ENCODE measurements at places on chromosomes 11 and 22.

DNA sequence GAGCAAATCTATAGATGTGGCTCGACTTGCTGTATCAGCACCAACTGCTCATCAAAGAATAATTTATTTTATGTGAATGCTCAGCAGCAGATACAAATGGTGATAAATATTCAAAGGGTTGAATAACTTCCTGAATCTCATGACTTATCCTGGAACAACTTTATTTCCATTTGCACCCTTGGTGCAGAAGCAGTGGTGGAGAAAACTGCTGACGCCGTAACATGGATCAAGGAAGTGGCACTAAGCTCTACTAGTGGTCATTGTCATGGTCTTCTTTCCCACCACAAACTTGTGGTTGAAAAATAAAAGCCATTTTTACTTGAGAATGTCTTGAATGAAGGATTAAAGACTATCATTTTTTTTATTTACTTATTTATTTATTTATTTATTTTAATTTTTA lies 14.6 kb downstream of the MARK2 start:
- DNase-seq: no peak

DNA sequence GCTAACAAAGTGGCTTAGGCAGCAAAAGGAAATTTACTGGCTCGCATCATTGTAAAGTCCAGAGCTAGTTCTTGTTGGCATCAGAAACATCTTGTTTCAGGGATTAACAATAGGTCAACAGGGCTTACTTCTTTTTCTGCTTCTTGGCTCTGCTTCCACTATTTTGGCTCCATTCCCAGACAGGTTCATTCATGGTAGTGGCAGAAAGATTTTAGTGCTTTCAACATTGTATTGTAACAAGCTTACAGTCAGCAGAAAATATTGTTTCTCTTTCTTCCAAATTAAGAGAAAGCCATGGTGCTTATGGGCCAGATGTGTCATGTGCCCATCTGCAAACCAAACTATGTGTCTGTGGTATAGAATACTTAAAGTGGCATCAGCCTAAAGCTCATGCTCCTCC lies 315.6 kb downstream of the RAB38 start:
- no peak for DNase-seq

DNA sequence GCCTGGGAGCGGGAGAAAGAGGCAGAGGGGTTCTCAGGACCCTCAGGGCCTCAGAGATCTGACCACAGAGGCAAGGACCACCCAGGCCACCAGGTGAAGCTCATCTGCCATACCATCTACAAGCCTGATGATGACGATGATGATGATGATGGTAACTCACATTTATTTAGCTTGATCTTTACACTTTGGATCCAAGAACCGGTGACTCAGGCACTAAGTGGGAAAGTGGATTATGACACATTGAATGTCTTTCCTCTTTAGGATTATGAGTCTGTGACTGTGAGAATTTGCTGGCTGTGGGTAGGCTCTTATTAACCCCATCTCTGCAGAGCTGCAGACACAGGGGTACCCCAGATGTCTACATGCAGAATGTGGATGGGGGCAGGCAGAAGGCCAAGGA lies 110.3 kb downstream of the DSCAML1 start:
- DNase-seq: no peak

DNA sequence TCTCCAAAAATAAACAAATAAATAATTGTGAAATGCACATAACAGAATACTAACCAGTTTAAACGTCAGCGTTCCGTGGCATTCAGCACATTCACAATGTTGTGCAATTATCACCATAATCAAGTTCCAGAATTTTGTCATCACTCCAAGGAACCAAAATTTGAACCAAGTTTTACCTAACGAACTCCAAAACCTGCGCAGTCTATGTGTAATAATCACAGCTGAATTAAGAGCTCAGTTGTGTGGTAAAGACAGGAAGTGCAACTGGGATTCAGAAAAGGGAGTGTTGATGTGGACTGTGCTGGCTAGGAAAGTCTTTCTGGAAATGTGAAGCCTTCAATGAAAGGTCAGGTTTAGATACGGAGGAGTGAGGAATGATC lies 5.4 kb upstream of the MCAM start:
- DNase-seq: no peak

DNA sequence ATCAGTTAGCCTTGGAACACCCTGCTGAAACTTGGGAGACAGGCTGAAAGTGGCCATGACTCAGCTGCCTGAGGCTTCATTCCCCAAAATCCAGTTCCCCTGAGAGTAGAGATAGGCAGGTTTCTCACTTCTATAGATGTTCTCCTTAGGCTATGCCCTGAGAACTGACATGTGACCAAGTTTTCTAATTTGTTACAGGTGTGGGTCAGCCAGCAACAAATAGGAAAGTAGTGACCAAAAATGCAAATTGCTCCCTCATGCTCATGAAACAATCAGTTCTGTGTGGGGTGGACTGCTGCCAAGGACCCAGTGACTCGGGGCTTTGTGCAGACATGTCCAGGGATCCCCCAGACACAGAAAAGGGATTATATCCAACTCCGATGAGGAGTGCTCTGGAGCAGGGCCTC lies 7.3 kb upstream of the CCDC15 start:
- DNase-seq: no peak

DNA sequence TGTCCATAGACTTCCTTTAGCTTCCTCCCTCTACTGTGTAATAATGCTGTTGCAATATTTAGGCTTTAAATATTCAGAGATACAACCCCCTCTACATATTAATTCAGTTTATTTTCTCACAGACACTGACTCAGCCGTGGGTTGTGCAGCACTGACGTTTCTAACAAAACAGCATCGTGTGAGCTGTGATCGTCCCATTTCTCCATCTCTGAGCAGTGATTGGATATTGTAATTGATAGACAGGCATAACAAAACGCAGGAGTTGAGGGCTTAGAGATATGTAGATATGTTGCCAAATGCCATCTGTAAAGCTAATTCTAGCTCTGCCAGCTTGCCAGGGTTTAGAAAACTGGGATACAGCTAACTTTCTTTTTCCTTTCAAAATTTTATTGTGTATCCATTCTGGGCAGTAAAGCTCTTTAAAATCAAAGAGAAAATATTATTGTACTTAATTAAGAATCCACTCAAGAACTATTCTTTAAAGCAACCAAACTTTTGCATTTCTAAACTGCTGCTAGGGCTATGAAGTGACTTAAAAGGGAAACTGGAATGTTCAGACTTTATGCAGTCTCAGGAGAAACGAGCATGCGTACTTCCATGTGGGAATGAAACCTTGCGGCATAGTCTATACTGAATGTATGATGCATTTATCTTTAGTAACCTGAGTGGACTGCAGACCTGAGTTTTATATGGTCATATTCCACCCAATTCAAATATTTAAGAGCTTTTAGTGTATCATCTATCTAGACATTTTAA lies 22.7 kb downstream of the BTBD10 start:
- no peak for DNase-seq

- no peak for DNase-seq
Measured at GRCh38 chr11:65246506-65246905, 15.3 kb upstream of the POLA2 start.

DNA sequence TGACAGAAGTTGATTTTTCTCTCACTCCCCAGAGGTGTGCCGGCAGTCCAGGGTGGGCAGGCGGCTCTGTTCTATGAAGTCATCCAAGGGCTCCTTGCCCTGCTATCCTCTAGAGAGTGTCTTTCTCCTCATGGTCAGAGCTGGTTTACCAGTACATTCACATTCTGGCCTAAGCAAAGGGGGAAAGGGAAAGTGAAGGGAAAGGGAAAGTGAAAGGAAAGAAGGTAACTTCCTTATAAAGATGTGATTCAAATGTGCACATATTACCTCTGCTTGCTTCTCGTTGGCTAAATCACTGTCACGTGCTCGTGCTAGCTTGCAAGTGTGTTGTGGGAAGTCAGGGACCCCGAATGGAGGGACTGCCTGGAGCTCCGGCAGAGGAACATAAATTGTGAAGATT lies 2.9 kb upstream of the HTATIP2 start:
- peak; percentile 28 for DNase-seq

GRCh38 chr22:50700387-50701075 lies 27.9 kb downstream of the SHANK3 start:
- DNase-seq: no peak

GRCh38 chr11:73810637-73811036 lies 23.0 kb downstream of the MRPL48 start:
- no peak for DNase-seq

- DNase-seq: no peak
Measured at GRCh38 chr22:50684986-50685385, 12.4 kb downstream of the SHANK3 start.

- DNase-seq: no peak
Measured at GRCh38 chr11:35190804-35191348, 51.9 kb downstream of the CD44 start.

GRCh38 chr11:79939111-79939510 lies 498.3 kb upstream of the TENM4 start:
- no peak for DNase-seq

- no peak for DNase-seq
Measured at GRCh38 chr11:134655189-134655989, 243.3 kb upstream of the B3GAT1 start.

DNA sequence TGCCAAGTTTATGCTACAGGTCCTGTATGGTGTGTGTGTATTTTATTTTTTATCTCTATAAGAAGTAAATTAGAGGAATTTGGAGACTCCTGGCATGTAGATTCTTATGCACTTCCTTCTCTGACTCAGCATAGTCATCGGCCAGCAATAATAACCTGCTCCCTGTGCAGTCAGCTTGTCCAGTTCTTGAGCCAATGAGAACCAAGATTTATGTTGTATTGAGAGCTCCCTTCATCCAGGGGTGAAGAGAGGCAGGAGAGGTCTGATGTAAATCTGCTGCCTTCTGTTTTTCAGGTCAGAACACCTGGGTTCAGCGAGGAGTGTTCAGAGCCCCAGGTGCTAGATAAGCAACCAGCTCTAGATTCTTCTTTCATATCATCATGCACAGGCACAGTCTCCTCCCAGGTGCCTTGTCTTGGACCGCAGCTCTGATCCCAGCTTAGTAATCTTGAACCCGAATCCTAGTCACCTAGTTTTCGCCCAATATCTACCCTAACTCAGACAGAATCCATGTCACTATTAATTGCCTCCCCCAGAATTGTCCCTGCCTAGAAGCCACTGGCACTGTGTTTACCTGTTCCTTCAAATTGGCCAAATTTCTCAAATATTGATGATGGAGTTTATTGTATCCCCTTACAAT lies 328.2 kb upstream of the NCAM1 start:
- no peak for DNase-seq

GRCh38 chr11:130163346-130164220 lies 4.0 kb downstream of the ST14 start:
- DNase-seq: no peak

GRCh38 chr11:130180491-130180890 lies 20.9 kb downstream of the ST14 start:
- no peak for DNase-seq

- DNase-seq: no peak
Measured at GRCh38 chr11:72100009-72100408, 3.1 kb downstream of the LAMTOR1 start.

Data from effector CD8-positive, alpha-beta T cell (primary cell).